Activated CD4-positive, alpha-beta T cell treated with anti-CD3 and anti-CD28 coated beads, Interleukin-2, Interleukin-4, amounts not matched to agents 100 ng/mL and 50 ng/mL, durations not matched to agents 16 hours and 8 hours (primary cell): ENCODE measurements at places on chromosomes 1 and 21.

DNA sequence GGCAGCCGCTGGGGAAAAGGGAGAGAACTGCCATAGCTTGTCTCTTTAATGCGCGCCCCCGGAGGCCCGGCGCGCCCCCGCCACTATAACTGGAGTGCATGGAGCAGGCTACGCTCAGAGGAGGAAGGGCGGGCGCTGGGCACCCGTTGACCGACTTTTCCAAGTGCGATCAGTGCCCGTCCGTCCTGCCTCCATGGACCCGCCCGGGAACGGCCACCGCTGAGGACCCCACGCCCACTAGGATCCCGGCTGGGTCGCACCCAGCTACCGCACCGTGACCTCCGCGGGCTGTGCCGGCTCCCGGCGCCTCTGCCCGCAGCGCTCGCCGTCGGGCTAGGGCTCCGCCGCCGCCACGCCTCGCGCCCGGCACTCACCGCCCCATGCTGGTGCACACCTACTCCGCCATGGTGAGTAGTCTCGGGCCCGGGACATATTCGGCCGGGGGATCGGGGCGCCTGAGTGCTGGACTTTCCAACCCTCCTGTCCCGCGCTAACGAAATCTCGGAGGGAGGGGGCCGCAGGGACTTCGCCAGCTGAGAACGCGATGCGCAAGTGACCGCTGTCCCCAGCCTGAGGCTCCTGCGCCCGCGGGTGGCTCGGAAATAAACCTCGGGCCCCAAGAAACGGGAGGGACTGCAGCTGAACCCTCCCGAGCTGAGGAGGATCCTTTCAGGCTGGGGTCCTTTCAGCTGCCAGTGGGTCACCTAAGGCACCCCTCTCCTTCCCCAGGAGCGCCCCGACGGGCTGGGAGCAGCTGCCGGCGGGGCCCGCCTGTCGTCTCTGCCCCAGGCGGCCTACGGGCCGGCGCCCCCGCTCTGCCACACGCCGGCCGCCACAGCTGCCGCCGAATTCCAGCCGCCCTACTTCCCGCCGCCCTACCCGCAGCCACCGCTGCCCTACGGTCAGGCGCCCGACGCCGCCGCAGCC, at the start of gene TFAP2E:
TFAP2E (plus strand) TSS at position 117 of the 927 bp plus-strand sequence; CDS start at position 381, 264 bp downstream.
- no peak for DNase-seq

DNA sequence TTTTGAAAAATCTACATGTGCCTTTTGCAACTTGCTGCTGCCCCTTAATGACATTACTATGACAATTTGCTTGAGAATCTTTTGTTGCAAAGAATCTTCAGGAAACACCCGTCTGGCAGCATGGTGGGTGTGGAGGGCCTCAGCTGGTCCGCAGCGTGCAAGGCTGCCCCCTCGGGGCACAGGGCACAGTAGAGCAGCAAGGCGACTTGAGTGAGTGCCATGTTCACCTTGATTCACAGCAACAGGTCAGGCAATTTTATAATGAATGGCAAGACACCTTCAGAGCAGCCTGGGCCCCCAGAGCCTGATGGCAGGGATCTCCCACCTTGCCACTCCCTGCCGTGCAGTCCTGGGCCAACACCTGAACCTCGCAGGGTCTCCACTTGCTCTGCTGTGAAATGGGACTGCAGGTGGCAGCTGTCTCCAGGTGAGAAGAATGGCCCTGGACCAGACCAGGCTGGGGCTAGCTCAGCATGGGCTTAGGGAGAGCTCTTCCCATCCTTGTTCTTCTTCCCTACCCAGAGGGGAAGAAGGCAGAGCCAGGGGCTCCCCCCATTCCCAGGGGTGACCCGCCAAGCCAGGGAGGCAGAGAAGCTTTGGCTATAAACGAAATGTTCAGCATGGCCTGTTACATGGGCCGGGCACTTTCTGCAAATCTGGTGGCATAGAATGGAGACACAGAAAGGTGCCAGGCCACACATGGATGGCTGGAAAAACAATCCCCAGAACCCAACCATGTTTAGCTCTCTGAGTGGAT, 34.5 kb upstream of the ACTRT2 start:
- DNase-seq = no peak

- DNase-seq = no peak
Measured at GRCh38 chr1:151855933-151856332, 2.4 kb upstream of the THEM5 start.

- no peak for DNase-seq
Measured at GRCh38 chr21:29624776-29625175, 315.0 kb downstream of the GRIK1 start.

GRCh38 chr1:199170711-199171110, 531.9 kb downstream of the PTPRC start:
- DNase-seq = no peak

- peak; percentile 15 for DNase-seq
Measured at GRCh38 chr1:37890378-37891014, 31.1 kb upstream of the MTF1 start.

DNA sequence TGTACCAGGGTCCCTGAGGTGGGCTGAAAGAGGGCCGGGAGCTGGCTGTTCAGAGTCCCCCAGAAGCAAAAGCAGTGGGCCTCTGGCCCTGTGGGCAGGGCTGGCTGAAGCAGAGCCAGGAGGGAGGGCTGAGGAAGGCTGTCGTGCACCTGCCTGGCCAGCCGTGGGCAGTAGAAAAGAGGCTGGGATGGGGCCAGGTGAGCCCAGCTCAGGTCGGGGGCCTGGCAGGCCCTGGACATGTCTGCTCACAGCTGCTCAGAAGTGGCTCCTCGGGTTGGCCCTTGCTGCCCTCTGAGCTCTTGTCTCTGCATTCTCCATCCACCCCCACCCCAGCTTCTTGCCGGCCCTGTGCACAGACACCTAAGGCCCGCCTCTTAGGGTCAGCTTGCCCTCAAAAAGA, 60.0 kb downstream of the TCP10L start:
- no peak for DNase-seq

DNA sequence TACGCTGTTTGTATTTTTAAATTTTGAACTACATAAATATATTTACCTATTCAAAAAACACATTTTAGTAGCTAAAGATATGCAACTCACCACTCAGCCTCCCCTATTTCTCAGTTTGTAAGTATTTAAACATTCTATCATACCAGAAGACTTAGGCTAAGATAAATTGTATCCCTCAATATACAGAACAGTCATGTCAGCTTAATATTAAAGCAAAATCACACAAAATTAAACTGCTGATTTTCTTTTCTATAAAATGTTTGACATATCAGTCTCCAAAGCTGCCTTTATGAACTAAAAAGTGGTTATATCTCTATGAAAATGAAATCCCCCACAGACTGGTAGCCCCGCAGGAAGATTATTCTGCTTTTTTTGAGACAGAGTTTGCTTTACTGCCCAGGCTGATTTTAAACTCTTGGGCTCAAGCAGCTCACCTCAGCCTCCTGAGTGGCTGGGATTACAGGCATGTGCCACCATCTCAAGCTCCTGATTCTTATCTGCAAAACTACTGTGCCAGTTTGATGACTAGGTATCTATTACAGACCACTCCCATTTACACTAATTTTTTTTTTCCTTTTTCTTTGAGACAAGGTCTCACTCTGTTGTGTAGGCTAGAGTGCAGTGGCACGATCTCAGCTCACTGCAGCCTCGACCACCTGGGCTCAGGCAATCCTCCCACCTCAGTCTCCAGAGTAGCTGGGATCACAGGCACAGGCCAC, 37.6 kb downstream of the NRDC start:
- DNase-seq = no peak

DNA sequence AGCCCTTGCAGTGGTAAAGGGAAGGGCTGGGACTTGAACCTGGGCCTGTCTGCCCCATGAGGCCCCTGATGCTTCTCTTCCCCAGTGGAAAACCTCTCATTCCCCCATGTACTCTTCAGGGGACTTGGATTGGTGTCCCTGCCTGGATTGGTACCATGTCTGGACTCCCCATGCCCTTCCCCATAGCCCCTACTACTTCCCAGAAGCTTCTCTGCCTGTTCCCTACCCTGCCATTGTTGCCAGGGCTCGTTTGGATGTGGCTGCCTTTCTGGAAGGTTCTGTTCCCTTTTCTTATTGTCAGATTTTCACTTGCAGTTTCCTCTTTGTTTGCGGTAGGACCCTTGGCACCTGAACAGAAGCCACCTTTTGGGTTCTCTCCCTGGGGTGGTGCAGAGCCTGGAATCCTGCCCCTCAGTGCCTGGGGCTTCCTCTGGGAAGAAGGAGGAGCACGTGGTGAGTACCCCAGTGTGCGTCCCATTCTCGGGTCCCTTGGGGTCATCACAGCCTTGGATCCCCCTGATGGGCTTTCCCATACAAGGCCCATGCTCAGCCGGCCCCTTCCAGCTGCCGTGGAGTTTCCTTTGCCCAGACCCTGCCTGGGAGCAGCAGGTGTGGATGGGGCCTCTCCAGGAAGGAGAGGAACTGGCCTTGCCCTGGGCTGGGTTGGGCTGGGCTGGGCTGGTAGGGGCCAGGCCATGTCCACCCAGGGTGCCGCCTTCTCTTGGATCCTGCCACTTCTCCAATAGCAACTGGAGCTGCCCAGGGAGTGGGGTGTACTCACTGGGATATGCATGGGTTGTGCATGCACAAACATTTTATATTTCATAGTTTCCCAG, 281.1 kb downstream of the PTPRU start:
- no peak for DNase-seq

- no peak for DNase-seq
Measured at GRCh38 chr1:187451238-187451637, 622.5 kb downstream of the PLA2G4A start.

- DNase-seq = no peak
Measured at GRCh38 chr1:87100271-87100670, 185.8 kb downstream of the HS2ST1 start.

GRCh38 chr1:32904797-32905196, 3.6 kb upstream of the TMEM54 start:
- DNase-seq = no peak

DNA sequence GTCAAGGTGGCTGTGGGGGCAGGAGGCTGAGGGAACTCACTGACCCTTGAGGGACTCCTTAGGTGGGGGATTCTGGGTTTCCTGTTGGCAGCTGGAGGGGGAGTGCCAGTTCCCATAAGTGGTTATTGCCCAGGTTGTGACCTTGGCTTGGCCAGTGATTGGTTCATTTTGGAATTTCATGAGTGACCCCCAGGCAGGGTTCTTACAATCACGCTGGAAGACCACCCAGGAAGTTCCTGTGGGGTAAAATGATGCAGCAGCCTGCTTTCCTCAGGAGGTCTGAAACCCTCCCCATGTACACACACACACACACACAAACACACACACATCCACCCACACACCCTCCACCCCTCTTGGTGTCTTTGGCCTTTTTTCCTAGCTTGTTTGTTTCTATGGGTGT, 16.9 kb downstream of the VANGL1 start:
- DNase-seq = no peak
